ENCODE measurements at places on chromosomes 11 and 22. TPM values are rescaled to one million over a fixed set of nuclear protein-coding genes. Genes with fewer than 3 reads are reported as not detected.

DNA sequence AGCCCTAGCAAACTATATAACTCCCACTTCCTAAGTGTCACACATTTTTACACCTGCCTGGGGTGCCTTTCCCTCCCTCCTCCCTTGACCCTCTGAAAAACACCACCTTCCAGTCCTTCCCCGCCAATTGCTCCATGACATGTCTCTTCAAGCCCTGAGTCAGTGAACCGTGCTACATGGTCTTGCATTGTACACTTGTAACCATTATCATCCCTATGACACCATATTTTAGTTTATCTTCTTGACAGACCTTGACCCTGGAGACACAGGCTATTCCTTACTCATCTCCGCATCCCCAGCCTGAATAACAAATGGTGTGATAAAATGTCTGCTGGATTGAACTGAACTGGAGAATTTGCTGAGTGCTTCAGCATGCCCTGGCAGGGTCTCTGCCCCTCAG is 36.9 kb downstream of the TNKS1BP1 start:
- DNase-seq, result no peak

The DAGLA gene
- total RNA-seq, result 4.7 TPM

- DNase-seq, result peak; percentile 67
Observed at GRCh38 chr11:130725421-130726233, 190.7 kb downstream of the SNX19 start.

DNA sequence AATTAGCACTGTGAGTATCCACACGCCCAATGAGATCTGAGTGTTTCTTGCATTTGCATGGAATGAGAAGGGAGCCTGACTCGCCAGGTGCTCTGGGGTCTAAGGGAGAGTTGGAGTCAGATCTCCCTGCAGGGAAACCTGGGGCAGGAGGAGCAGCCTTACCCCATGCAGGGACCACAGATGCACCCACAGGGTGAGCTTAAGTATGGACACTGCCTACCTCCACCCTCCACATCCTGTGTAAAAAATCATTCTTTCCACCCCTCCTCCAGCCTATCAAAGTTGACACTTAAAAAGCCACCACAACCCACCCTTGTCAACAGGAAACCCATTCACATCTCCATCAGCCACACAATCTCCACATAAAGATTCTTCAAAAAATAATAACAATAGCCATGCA is 67.0 kb upstream of the IGLL5 start:
- no peak for DNase-seq

DNA sequence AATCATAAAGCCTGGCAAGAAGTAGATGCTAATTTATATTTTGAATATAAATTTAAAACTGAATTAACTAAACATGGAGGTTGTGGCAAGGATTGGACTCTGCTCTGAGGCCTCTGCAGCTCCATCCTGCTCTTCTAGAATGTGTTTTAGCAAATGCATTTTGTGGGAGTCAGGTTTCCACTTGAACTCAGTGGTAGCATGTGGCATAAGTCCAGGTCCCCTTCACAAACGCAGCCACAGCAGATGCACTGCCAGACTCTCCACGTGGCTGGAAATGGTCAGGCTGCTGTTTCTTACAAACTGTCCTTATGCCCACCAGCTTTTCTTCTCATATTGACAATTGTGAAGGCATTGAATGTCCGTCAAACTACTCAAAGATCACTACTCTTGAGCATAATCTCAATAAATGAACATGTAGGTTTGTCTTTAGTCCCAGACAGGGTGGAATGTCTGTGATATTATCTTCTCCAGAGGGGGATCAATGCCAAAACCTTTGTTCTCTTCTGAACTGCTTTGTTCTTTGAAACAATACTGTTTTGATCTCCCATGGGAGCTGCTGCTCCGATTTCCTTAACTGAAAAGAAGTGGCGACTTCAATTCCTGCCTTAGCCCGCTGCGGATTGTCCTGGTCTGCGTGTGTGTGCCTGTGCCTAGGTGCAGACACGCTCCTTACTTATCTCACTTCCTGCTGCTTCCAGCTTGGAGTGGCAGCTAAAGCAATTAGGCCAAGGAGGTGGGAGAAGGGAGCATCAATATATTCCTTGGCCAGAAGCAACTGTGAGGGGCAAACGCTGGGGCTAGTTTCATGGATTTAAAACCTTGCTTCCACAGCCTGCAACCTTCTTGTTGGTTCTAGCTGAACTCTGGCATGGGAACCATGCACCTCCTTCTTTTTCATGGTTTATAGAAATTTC is 24.2 kb downstream of the EIF4G2 start:
- DNase-seq, result peak; percentile 81

The CNGA4 gene
- total RNA-seq, result not detected

DNA sequence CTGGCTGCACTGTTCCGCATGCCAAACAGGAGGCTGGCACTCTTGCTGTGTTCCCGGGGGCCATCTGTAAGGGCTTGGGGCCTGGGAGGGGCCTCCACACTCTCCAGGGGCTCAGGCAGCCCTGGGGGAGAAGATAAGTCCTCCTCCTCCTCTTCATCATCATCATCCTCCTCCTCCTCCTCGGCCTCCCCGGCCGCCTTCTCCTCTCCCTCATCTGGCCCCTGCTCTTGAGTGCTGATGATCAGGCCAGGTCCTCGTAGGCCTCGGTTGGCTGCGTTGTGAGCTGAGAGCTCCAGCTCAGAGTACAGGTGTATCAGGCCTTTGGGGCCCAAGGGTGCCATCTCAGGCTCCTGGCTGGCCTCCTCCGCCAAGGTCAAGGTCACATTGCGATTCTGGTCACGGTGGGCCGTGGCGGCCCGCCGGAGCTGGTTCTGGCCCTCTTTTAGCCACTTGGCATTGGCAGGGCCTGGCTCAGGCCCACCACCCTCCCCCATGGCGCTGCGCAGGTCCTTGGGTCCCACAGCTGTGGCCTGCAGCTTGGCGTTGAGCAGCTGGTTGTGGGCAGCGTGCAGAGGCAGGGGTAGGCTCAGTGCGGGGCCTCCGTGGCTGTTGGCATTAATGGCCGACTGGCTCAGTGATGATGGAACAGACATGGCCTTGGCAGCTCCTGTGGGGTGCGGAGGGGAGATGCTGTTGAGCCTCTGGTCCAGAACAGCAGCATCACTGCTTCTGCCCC is 8.0 kb downstream of the APBB1 start:
- no peak for DNase-seq

The KDM4E gene
- total RNA-seq, result not detected

DNA sequence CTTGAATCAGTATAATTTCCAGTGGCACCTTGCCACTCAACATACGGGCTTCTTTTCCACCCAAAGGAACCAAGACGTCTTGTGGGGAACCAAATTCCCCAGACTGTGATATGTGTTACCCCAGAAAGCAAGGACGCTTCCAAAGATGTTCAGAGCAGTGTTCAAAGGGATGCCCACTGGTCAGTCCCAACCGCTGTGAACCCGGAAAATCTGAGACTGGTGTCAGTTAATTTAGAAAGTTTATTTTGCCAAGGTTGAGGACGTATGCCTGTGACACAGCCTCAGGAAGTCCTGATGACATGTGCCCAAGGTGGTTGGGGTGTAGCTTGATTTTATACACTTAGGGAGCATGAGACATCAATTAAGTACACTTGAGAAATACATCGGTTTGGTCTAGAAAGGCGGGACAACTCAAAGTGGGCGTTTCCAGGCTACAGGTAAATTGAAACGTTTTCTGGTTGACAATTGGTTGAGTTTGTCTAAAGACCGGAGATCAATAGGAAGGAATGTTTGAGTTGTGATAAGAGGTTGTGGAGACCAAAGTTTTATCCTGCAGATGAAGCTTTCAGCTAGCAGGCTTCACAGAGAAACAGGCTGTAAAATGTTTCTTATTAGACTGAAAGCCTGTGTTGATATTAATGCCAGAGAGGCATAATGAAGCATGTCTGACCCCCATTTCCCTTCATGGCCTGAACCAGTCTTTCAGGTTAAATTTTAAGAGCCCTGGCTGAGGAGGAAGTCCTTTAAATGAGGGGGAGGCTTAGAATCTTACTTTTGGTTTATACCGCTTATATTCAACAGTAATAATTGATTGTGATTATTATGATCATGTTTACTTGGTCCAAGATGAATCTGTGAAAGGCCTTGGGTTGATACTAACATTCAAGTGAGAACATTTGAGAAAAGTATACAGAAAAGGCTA is 6.8 kb downstream of the APOL3 start:
- no peak for DNase-seq

GRCh38 chr11:121766991-121767390 is 314.2 kb upstream of the SORL1-AS1 start:
- DNase-seq, result no peak

DNA sequence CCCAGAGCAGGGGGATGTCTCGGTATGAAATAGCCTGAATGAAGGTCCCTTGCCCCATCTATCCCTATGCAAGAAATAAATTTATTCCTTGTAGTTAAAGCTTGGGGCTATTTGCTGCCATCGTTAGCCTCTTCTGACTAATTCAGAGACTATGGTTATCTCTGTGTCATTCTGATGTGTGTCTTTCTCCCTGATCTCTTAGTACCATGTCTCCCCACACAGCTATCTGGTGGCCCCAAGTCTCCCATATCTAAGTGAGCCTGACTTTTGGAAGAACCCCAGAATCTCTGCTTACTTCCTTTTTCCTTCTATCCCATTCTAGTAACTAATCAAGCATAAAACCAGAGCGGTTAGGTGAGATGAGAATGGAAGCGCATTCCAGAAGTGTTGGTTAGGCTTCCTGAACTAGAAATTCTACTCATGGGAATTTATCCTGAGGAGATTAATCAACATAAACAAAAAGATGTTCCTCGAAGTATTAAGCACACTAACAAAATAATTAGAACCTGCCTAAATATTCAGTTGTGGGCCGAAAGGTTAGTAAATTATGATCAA is 71.4 kb upstream of the BMAL1 start:
- no peak for DNase-seq

- no peak for DNase-seq
Observed at GRCh38 chr11:76217653-76218160, 11.4 kb upstream of the WNT11 start.

The HTR3B gene
- not detected for total RNA-seq

The NPAS4 gene
- total RNA-seq, result not detected

GRCh38 chr11:4508886-4509285 is 26.4 kb downstream of the OR52K1 start:
- no peak for DNase-seq

The APOBEC3A gene
- total RNA-seq, result not detected

DNA sequence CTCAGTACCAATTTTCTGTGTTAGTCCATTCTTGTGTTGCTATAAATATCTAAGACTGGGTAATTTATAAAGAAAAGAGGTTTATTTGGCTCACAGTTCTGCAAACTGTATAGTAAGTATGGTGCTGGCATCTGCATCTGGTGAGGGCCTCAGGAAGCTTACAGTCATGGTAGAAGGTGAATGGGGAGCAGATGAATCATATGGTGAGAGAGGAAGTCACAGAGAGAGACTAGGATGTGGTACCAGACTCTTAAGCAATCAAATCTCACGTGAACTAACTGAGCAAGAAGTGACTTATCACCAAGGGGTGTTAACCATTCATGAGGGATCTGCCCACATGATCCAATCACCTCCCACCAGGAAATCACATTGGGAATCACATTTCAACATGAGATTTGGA is 60.8 kb upstream of the ZBED5 start:
- DNase-seq, result no peak

DNA sequence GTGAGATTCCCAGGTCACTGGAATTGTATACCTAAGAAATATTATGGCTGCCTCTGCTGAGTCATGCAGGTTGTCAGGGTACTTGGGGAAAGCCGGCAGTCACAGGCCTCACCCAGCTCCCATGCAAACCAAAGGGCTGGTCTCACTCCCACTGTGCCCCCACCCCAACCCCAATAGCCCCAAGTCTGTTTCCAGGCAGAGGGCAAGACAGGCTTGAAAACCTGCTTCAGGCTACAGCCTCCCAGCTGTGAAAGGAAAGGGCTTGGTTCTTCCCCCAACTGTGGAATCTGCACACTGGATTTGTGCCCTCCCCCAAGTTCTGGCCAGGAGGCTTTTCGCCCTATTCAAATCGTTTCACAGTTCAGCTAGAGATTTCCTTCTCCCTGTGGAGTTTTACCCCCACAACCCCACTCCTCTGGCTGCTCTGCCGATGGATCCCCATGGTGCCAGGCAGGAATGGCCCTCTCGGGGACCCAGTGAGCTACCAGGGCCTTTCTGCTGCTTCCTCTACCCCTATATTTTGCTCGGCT is 37.0 kb upstream of the ABTB2 start:
- DNase-seq, result no peak

The SMIM35 gene
- total RNA-seq, result not detected

GRCh38 chr11:37574361-37574760 is 976.3 kb upstream of the RAG2 start:
- no peak for DNase-seq

DNA sequence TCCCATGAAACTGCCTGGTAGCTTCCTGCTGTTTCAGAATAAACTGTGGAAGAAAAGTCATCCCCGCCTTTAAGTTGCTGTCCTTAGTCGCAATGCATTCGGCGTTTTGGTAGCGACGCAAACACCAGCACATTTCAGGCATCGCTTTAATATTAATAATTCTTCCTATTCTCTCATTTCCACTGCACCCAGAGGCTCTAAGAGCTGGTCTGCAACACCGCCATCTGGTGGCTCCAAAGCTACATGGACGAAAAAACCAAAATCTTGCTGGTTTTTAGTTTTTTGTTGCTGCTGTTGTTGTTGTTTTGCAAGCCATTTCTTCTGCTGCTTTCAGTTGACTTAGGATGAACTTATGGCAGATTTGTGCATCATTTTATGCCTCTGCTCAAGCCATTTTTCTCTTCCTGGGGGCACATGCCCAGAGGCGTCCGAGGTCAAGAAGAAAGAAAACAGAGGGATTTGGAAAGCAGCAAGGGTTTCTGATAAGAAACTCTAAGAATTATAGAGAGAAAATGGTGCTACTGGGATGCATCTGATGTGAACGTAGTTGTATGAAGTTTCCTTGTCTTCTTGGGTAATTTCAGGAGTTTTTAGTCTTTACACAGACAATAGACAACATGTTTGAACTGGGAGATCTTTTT is 345.4 kb upstream of the KIRREL3 start:
- no peak for DNase-seq

DNA sequence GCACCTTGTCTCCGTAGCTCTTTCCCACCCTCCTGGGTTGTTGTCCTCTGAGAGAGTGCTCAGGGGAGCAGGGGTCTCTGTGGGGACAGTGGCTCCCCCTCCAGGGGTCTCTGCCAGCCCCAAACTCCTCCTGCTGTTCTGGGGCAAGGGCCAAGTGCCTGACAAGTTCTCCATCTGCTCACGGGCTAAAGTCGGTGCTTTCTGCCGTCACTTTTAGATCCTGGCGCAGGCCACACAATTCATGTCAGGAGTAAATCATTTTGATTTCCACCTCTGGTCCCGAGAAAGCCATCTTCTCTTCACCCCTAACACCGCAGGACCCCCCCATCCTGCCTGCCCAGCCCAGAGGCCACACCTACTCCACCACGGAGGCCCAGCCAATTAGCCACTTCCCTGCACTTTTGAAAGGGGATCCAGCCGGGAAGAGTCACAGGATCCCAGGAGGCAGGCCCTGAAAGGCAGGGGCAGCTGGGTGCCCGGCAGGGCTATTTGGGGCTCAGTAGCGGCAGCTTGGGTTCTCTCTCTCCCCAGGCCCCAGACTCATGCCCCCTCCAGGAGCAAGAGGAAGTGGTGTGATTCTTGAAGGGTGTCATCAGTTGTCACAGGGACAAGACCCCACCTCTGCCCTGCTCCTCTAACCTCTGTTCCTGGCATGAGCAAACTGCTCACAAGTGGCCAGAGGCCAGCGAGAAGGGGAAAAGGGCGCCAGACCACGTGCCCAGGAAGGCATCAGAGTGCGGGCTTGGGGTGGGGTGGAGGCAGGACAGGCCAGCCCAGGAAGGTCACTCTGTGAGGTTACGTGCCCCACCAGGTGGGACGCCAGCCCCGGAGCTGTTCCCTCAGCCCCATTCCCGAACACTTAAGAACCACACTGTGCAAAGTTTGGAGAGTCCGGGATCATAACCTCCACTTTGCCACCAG is 1.3 kb downstream of the MACROD1 start:
- DNase-seq, result no peak

All from endothelial cell of umbilical vein (primary cell).